ENCODE measurements at places on chromosomes 12 and 14.

DNA sequence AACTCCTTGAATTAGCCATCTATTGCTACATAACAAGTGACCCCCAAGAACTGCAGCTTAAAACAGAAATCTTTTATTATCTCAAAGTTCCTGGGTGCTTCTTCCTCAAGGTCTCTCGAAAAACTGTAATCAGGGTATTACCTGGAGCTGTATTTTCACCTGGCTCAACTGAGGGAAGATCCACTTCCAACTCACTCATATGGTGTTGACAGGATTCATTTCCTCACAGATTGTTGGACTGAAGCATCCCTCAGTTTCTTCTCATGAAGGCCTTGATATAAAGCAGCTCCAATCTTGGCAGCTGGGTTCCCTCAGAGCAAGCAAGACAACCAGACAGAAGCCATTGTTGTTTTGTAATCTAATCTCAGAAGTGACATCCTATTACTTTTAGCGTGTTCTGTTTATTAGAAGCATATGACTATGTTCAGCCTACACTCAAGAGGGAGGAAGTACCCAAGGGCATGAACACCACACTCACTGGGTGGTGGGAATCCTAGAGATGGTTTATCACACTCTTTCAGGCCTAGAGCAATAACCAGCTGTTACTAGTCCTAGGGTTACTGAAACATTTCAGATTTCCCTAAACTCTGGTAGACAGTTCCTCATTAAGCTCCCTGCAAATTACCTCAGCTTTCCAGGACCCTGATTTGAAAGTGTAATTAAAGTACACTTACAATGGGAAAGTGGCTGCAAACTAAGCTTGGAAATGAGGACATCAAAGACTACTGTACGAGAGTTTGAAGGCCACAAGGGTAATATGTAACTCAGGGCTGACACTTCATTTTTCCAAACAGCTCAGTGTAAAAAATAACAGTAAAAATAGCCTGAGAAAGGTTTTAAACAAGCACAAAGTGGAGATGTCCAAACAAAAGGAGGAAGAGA lies 222.2 kb downstream of the SEC23A start:
- DNase-seq, result no peak

- no peak for DNase-seq
Measured at GRCh38 chr14:33131801-33132200, 193.1 kb downstream of the NPAS3 start.

- no peak for DNase-seq
Measured at GRCh38 chr14:47435331-47435965, 240.0 kb downstream of the MDGA2 start.

DNA sequence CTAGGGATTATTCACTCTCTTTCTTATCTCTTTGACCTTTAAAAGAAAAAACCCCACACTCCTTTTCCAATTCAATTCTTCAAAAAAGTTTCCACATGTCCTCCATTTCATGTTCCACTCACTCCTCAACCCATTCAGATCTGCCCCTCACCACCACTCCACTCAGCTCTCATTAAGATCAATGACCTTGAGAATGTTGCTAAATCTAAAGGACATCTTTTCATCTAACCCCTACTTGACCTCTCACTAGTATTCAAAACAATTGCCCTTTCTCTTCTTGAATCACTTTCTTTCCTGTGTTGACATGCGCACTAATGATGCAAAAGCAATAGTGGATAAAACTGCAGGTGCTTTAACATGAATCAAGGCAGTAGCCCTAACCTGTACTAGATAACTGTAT lies 9.9 kb downstream of the HECTD1 start:
- no peak for DNase-seq

DNA sequence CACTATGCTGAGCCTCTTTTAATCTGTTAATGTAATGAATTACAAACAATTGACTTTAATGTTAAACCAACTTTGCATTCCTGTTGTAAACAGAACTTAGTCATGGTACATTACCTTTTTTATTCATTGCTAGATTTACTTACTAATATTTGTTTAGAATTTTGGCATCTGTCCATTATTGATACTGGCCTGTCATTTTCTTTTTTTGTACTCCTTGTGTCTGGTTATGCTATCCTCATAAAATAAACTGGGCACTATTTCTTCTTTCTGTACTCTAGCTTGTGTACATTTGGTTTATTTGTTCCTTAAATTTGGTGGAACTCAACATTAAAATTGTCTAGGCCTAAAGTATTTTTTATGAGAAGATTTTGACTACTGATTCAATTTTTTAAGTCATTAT lies 32.1 kb downstream of the SPATA7 start:
- peak; percentile 52 for DNase-seq

GRCh38 chr14:59090572-59090971 lies 97.9 kb upstream of the DAAM1 start:
- peak; percentile 38 for DNase-seq

DNA sequence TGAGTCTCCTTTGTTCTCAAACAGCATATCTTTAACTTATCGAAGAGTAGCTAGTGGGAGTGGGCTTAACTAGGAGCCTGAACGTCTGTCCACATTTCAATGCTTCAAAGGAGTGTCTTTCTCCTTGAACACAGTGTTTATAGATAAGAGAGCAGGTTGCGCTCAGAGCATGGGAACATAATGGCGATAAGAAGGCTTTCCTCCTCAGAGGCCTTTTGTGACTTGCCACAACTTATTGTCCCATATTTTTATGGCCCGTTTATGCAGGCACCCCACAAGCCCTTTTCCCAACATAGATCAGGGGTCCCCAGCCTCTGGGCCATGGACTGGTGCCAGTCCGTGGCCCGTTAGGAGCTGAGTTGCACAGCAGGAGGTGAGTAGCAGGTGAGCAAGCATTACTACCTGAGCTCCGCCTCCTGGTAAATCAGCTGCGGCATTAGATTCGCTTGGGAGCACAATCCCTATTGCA lies 2.6 kb upstream of the DDX47 start:
- peak; percentile 50 for DNase-seq

DNA sequence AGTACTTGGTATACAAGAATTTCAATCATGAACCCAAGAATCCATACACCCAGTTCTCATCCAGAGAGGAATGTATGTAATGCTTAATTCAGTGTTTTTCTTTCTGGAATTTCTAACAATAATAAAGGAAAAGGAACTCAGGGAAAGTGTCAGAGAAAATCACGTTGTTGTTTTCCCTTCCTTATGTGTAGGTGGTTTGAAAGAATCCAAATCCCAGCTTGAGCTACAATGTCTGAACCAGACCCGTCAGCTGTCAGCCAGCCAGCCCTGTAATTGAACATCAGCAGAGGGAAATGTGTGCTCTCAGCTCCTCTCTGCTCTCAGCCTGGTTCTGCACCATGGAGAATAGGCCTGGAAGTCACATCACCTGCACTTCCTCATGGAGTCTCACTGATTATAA lies 126.5 kb downstream of the TMEM30B start:
- peak; percentile 70 for DNase-seq

- DNase-seq, result peak; percentile 83
Measured at GRCh38 chr14:103546652-103547454, 15.6 kb downstream of the BAG5 start.

GRCh38 chr14:69886453-69887242 lies 7.4 kb downstream of the SMOC1 start:
- peak; percentile 45 for DNase-seq

Measured in NCI-H69 (cell line).